ENCODE measurements at places on chromosomes 5 and 9. TPM values are rescaled to one million over a fixed set of nuclear protein-coding genes. Genes with fewer than 3 reads are reported as not detected.

GRCh38 chr5:135250671-135251070 is 148.4 kb downstream of the MACROH2A1 start:
- peak; percentile 12 for DNase-seq

DNA sequence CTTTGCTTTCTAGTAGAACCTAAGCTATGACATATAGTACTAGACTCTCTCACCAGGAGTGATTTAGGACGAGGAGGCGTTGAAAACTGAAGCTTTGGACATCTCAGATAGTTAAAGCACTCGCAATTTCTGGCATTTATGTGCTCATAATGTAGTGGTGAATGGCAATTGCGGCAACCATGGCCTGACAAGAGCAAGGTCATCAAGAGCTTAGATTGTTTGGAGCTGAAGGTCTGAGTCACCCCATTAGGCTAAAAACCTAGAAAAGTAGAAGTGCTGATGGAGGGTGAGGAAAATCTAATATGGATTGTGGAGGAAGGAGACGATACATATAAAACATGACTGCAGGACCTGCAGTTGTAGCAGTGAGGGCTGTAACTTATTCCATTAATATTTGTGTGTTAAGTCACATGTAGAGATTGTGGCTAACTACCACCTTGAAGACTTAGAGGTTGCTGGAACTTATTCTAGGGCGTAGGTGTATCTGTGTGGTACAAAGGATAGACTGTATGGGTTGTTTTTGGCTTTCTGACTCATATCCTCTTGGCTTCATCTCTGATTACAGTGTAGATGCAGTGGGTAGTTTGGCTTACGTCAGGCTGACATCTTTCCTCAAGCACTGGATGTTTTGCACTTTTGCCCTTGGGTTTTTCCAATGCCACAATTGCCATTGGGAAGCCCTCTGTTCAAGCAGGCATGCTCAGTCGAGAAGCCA is 138.9 kb upstream of the CDKN2B start:
- DNase-seq = no peak

GRCh38 chr9:14146201-14146874 is 167.6 kb downstream of the NFIB start:
- no peak for DNase-seq

GRCh38 chr5:158590746-158591300 is 508.9 kb downstream of the EBF1 start:
- DNase-seq = no peak

- no peak for DNase-seq
Observed at GRCh38 chr5:149002053-149002452, 60.8 kb downstream of the SH3TC2 start.

ENG gene
- polyA plus RNA-seq = 28.8 TPM

LHX2 gene
- not detected for polyA plus RNA-seq

Measured in stomach (tissue), 19 donors.